AML-193 (cell line): ENCODE measurements at places on chromosomes 4 and X.

GRCh38 chr4:54403700-54404453 is 174.8 kb downstream of the PDGFRA start:
- DNase-seq: no peak

GRCh38 chr4:48153791-48154550 is 19.9 kb upstream of the TXK start:
- DNase-seq: no peak

DNA sequence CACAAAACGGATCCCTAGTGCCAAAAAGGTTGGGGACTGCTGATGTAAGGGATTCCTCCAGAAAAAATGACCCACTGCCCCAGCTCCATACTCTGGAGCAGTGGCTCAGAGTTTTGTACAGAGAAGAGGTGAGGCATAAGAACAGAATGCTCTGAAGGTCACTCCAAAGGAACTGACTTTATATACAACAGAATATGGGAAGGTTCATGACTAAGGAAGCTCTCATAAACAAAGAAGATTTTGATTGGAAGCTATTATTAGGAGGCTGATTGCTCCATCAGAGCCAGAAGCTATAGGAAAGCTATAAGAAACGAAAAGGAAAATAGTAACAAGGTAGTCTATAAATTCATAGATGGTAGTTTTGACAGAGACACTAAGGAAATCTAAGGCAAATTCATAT is 203.1 kb downstream of the SLC7A11 start:
- no peak for DNase-seq

- DNase-seq: no peak
Measured at GRCh38 chr4:153728660-153729059, 31.2 kb downstream of the RNF175 start.

- no peak for DNase-seq
Measured at GRCh38 chr4:590313-590841, 14.3 kb upstream of the TMEM271 start.

DNA sequence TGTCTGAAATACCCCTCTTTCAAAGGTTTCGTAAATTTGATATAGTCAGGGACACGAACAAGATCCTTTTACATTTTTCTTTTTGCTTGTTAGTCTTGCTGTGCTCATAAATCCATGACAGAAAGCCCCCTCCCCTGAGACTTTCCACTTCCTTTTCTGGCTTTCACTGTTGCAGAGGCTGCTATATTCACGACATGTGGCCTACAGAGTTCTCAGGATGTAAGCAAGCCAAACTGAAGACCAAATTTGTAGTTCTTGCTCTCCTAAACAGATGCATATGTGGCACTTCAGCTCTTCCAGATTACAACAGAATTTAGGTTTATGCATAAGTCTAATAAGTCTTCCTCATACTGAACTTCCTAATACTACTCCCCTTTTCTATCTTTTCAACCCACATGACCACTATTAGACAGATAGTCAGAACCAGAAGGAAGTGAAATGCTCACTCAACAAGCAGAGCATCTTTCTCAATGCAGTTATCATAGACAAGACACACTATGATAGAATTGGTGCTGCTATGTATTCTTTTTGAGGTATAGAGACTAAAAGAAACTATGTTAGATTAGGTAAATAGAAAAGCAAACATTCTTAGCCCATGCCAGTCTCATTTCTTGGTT is 15.0 kb downstream of the BTK start:
- DNase-seq: no peak

DNA sequence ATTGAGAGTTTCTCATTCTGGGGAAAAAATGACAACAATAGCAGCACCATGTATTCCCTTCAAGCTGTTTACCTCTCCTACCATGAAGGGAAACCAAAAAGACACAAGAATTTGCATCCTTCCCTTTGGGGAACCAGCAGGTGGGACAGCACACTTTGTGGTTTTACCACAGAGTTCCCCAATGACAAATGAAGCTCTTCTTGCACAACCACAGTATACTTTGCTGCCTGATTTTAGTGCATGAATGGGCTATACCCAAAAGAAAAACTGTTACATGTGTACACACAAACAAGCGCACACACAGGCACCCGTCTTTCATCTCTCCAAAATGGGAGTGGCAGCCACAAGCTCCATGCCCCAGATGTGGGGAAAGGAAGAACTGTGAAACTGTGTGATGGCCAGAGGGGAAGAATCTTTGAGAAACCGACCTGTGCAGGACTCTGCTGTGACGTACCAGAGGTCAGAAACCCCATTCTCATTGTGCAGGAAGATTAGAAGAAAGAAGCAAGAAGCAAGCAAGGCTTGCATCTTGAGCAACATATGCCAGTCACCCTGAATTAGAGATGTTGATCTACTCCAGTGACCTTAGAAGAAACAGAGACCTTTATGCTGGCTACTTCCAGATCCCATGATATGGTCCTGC is 2.7 kb upstream of the MAML3 start:
- DNase-seq: peak; percentile 75

DNA sequence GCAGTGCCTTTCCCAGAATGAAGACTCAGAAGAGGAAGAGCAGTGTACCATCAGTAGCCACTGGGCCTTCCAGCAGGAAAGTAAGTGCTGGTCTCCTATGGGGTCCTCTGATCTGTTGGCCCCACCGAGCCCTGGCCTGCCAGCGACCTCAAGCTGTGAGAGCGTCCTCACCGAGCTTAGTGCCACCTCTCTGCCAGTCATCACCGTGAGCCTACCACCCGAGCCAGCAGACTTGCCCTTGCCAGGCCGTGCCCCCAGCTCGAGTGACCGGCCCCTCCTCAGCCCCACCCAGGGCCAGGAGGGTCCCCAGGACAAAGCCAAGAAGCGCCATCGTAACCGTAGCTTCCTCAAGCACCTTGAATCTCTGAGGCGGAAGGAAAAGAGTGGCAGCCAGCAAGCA is 69.7 kb downstream of the STARD8 start:
- DNase-seq: no peak

- DNase-seq: no peak
Measured at GRCh38 chr4:56666279-56666678, 14.8 kb downstream of the HOPX start.

- DNase-seq: no peak
Measured at GRCh38 chrX:14964500-14964899, 91.3 kb downstream of the MOSPD2 start.

GRCh38 chrX:71541210-71542022 is 8.5 kb downstream of the OGT start:
- DNase-seq: peak; percentile 53

DNA sequence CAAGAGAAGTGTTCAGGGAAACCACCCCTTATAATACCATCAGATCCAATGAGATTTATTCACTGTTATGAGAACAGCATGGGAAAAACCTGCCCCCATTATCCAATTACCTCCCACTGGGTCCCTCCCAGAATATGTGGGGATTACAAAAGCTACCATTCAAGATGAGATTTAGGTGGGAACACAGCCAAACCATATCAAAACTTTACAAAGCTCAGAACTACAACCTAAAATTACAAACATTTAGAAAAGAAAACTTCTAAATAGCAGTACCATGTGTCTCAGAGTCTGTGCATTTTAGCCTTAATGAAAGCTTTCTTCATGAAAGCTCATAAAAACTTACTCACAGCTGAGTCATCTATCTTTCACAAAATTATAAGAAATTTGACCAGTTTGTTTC is 1442.8 kb upstream of the PCDH7 start:
- no peak for DNase-seq

DNA sequence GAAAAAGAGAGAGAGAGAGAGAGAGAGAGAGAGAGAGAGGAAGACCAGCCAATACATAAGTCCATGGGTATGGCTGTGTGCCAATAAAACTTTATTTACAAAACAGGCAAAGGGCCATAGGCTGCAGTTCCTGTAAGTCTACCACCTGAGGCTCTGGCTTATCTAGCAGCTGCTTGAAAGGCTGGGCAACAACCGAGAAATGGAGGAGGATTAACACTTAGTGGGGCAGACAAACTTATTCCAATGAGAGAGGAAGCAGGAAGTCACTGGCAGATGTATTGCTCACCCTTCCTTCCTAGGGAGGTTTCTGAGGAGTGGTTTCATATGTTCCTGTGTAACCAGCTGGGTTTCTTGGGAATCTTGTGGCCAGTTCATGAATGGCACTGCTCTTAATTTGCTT is 4.7 kb upstream of the GPR143 start:
- DNase-seq: no peak

DNA sequence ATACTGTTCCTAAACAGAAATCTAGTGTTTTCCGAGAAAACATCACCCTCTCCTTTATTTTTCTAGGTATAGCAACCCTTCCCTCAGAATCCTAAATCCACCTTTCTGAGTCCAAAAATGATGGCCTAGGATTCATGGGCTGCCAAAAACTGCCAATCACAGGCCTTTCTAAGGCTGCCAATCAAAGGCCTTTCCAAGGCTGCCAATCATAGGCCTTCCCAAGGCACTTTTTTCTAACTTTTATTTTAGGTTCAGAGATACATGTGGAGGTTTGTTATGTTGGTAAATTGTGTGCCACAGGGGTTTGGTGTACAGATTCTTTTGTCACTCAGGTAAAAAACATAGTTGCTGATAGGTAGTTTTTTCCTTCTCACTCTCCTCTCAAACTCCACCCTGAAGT is 673.7 kb downstream of the FAT4 start:
- no peak for DNase-seq

DNA sequence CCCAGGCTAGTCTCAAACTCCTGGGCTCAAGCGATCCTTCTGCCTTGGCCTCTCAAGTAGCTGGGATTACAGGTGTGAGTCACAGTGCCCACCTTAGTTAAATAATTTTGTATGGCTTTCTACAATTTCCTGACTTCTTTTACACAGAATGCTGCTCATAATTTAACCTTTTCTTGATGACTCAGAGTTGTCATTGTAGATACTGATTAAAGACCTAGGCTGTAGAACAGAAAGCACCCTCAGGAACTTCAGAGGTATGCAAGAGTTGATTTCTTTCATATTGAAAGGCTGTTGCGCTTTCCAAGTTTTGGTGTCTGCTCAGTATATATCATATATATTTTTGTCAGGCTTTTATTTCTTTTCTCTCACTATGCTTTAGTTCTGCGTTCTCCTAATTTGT is 21.1 kb upstream of the GPR34 start:
- DNase-seq: no peak

DNA sequence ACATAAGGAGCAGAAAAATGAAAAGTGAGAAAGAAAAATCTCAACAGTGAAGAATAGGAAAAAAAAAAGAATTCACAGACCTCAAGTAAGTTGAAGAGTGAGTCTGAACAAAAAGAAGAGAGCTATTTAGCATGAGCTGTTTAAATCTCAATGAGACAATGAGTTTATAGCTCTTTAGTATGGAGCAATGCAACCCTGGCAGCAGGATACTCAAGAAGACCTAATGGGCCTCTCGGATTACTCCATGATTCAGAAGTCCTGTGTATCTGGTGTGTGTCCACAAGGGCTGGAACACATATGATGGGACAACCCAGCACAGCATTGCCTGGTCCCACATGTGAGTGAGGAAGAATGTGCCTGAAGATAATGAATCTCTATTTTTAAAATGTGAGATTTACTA is 563.1 kb upstream of the INTU start:
- no peak for DNase-seq

GRCh38 chrX:9670136-9670814 is 95.4 kb downstream of the GPR143 start:
- DNase-seq: no peak

- DNase-seq: no peak
Measured at GRCh38 chr4:189053621-189054020, 887.1 kb upstream of the FRG1 start.

DNA sequence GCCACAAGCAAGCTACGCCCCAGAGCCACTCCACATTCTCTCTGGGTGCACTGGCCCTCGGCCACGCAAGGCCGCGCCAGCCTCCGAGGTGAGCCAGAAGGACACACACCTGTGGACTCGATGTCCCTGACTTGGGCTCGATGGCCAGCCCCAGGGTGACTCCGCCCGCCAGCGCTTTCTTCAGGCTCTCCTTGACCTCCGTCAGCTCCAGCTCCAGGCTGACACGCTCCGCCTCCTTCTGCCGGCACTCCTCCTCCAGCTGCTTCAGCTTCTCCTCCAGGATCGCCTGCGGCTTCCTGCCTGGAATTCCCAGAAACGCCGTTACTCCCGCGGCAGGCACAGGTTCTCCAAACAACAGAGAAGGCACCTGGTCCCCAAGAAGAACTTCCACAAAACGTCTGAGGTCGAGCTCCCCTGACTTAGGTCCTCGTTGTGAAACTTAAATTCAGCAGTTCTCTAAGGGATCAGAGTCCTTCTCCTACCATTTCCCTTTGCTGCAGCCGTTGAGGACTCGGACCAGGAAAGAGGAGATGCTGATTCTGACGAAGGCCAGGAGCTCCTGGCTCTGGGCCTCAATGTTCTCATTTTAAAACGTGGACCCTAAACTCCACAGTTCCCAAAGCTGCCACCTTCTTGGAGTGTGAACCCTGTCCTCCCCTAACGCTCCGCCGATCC is 166.8 kb downstream of the AFAP1 start:
- no peak for DNase-seq

GRCh38 chrX:108224218-108224617 is 132.6 kb downstream of the ATG4A start:
- no peak for DNase-seq

GRCh38 chr4:3388471-3389232 is 53.1 kb upstream of the HGFAC start:
- peak; percentile 52 for DNase-seq

GRCh38 chr4:181737744-181738143 is 505.5 kb upstream of the TENM3 start:
- no peak for DNase-seq

GRCh38 chrX:48781705-48782104 is 4.7 kb upstream of the GATA1 start:
- DNase-seq: no peak

- DNase-seq: no peak
Measured at GRCh38 chr4:17168571-17168970, 270.1 kb upstream of the LDB2 start.

DNA sequence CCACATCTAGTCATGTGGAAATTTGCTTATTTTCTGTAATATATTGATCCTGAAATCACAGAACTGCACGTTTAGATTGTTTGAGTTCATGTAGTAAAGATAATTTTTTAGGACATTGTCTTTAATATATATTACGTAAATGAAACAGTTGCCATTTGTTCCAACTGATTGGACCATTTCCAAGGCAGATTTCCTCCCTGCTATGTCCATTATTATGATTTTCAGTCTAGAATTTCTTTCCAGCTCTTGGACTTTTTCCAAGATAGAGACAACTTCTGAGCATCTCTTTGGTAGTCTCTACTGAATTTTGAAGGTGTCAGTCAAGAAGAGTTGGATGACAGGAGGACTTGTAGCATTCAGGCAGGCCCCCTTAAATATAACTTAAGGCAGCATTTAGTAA is 94.6 kb downstream of the STIM2 start:
- no peak for DNase-seq

GRCh38 chr4:143082701-143083100 is 102.0 kb upstream of the USP38 start:
- DNase-seq: no peak

DNA sequence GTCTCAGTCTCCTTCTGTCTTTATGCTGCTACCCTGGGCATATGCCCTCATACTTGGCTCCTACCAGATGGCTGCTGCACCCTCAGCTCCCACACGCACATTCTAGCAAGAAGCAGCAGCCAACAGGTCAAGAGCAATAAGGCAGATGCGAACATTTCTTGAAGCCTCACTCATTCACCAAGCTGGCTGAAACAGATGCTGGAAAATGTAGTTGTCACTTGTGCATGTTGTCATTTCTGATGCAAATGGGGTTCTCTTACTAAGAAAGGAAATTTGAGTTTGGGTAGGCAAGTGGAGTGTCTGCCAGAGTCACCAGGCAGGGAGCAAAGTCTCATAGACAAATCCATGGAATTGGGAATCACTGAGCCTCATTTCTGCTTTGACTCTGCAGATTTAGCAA is 57.4 kb upstream of the SORBS2 start:
- no peak for DNase-seq

GRCh38 chrX:132757066-132757623 is 201.3 kb downstream of the HS6ST2 start:
- DNase-seq: no peak

GRCh38 chr4:166091912-166092510 is 219.0 kb downstream of the TLL1 start:
- DNase-seq: peak; percentile 16
